ENCODE measurements at places on chromosomes 16 and 17. TPM values are rescaled to one million over a fixed set of nuclear protein-coding genes. Genes with fewer than 3 reads are reported as not detected.

The HOXB1 gene
- not detected for total RNA-seq

The NPIPA2 gene
- total RNA-seq: 1.00 TPM

The DPEP2 gene
- not detected for total RNA-seq

The CCDC78 gene
- 4.8 TPM for total RNA-seq

The CX3CL1 gene
- not detected for total RNA-seq

The TMEM238L gene
- total RNA-seq: not detected

The KRT16 gene
- total RNA-seq: 0.12 TPM

The NACA2 gene
- not detected for total RNA-seq
